ENCODE measurements at places on chromosomes 16 and 17. TPM values are rescaled to one million over a fixed set of nuclear protein-coding genes. Genes with fewer than 3 reads are reported as not detected.
A peak's percentile ranks its signal among the peaks of the same experiment; 100 is the strongest.

- no peak overlapping the region for H3K27ac ChIP-seq
- DNase-seq: no peak
- H3K4me3 ChIP-seq: no peak overlapping the region
- no peaks in the 10 kb centered on the region for H3K36me3 ChIP-seq
- no peaks in the 10 kb centered on the region for H3K27me3 ChIP-seq
Observed at GRCh38 chr17:67137860-67138259, 93.5 kb downstream of the CACNG1 start.

DNA sequence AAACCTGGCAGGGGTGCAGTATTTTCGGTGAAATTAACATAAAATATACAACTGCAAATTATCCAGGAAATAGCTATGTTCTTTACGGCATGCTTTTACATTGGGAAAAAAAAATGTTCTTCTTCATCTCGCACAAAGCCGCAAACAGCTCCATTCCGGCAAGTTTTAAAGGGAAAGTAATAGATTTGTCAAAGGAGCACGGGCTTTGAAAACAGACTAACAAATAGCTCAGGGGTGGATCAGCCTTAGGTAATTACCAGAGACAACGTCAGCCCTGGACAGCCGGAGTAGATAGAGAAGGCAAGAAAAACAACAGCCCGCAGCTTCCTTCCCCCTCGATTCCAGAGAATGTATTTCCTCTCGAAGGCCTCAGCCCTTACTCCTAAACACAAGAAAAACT, 222.5 kb downstream of the C16orf78 start:
- no peak overlapping the region for H3K4me3 ChIP-seq
- H3K4me1 ChIP-seq: peaks cover 33% of the 10 kb centered on the region
- no peaks in the 10 kb centered on the region for H3K27me3 ChIP-seq
- no peaks in the 10 kb centered on the region for H3K36me3 ChIP-seq
- H3K27ac ChIP-seq: peak overlapping the region; percentile 61
- peak; percentile 25 for DNase-seq

GRCh38 chr16:7027401-7027800, 305.2 kb upstream of the RBFOX1 start:
- H3K36me3 ChIP-seq: no peaks in the 10 kb centered on the region
- no peaks in the 10 kb centered on the region for H3K27me3 ChIP-seq
- no peak overlapping the region for H3K4me3 ChIP-seq
- DNase-seq: no peak
- no peak overlapping the region for H3K27ac ChIP-seq

Gene TAC4
- total RNA-seq: not detected

DNA sequence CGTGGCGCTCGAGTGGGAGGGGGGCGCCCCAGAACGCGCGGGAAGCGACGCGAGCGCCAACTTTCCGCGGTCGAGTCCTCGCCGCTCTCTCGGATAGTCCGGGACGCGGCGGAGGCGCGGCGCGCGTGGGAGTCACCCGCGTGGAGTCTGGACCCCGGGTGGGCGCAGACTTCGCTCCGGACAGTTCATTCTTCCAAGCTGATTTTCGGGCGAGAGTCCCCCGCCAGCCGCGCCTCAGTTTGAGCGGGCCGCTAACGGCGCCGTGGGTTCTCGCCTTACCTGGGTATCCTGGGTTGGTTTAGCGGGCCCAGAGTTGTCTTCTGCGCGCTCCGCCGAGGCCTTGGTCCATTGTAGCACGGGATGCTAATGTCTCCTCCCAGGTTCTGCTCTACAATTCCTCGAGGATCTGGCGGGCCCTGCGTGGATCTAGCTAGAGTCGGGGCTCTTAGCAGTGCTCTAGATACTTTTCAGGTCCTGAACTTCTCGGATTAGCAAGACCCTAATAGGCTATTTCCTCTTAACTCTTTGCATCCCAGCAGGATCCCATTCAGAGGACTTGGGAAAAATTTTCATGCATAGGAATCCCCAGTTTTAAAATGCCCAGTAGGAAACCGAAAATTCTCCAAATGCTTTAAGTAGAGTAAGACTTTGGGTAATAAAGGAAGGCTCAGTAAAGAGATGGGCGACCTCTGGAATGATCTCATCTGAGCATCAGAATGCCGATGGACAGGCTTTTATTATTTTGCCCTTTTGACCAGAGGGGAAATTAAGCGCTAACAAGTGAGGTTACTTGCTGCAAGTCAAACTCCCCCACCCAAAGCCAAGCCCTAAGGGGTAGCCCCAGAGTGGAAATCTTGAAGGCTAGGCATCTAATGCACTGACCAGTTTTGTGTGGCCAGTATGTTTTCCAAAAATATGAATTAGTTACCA, 537 bp upstream of the GJC1 start:
- H3K36me3 ChIP-seq: no peaks in the 10 kb centered on the region
- peaks cover 6% of the 10 kb centered on the region for H3K4me1 ChIP-seq
- H3K27me3 ChIP-seq: peaks cover 12% of the 10 kb centered on the region
- peak overlapping the region; percentile 56 for H3K4me3 ChIP-seq
- peak overlapping the region; percentile 70 for H3K27ac ChIP-seq

Gene PRSS33
- 0.20 TPM for total RNA-seq

Gene EVI2B
- not detected for total RNA-seq

Gene ZMYND15
- 2.9 TPM for total RNA-seq

- H3K27me3 ChIP-seq: no peaks in the 10 kb centered on the region
- H3K4me1 ChIP-seq: no peaks in the 10 kb centered on the region
- no peak for DNase-seq
Observed at GRCh38 chr16:77234611-77235010, 35.4 kb downstream of the SYCE1L start.
